ENCODE measurements at places on chromosomes 2 and 18. TPM values are rescaled to one million over a fixed set of nuclear protein-coding genes. Genes with fewer than 3 reads are reported as not detected.

- DNase-seq: peak; percentile 20
Measured at GRCh38 chr18:43534511-43534910, 257.2 kb upstream of the SYT4 start.

DNA sequence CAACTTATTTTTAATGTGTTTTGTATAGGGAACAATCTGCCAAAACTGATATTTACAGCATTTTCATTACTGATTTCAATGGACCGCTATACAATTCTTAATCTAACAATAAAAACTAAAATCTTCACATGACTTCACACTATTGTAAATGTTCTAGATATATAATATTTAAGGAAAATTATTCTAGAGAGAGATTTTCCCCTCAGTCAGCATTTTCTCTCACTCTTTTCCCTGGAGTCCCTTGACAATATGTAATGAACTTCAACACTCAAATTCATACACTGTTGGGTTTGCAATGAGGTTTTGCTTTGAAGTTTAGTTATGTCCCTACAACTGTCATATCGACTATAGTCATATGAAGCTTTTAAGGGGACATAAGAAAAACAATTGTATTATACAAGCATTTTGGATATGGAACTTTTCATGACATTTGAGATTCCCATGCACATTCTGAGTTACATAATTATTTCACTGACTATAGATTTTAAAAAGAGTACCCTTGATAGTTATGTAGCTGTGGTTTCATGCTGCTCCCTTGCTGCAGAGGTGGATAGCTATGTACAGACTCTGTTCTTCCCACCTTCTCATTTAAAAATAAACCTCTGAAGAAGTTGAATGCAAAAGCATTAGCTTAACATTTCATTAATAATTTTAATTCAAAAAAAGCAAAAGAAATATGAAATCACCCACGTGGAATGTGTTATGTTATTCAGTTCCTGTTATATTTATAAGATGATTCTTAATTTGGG, 338.5 kb downstream of the AKAIN1 start:
- no peak for DNase-seq

The GULP1 gene
- 71.7 TPM for total RNA-seq

- DNase-seq: no peak
Measured at GRCh38 chr2:61715506-61715905, 138.4 kb downstream of the FAM161A start.

GRCh38 chr18:40013001-40013609, 1941.9 kb upstream of the PIK3C3 start:
- peak; percentile 51 for DNase-seq

The MBOAT2 gene
- 36.0 TPM for total RNA-seq
